ENCODE measurements at places on chromosomes 7 and 10.
A peak's percentile ranks its signal among the peaks of the same experiment; 100 is the strongest.

DNA sequence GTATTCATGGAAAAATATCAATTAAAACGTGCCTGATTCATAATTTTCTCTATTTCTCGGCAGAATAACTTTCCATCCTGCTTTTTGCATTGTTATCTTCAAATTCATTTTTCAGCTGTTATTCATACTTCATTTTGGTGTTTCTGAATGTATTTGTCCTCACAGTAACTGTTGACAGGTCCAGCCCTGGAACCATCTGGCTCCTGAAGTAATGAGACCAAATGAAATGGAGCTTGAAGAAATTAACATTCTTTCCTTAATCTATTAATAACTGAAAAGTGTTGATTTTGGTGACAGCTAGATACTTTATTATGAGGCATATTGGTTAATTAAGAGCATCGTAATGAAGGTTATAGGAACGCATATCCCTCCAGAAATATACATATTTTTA lies 257.0 kb upstream of the MINDY3 start:
- no peak for DNase-seq

DNA sequence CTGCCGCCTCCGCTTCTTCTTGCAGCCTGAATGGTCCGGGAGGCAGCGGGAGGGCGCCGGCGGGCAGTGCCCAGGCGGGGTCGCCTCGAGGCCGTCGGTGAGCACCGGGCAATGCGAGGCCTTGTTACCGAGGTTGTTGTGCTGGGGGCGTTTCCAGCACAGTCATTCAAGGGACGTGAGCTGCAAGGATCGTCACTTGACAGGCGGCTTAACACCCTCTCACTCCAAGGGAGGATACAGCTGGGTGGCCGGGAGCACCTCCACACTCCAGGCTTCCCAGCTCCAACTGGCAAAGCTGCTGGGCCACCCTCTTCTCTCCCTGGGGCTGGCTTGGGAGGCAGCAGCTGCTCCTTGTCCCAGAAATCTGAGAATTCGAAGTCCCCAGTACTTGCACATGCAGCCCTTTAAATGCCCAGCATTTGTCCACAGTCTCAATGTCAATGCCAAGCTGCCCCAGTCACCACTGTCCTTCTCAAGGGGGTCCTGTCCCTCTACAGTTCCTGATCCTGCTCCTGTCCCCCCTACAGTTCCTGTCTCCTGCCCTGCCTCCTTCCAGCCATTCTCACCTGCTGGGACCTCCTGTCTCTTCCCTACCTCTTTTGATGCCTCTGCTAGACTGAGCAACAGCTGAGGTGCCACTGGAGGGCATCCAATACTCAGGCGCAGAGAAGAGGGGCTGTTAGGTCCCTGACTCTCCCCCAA lies 4.4 kb upstream of the HOXA11 start:
- no peak for DNase-seq

DNA sequence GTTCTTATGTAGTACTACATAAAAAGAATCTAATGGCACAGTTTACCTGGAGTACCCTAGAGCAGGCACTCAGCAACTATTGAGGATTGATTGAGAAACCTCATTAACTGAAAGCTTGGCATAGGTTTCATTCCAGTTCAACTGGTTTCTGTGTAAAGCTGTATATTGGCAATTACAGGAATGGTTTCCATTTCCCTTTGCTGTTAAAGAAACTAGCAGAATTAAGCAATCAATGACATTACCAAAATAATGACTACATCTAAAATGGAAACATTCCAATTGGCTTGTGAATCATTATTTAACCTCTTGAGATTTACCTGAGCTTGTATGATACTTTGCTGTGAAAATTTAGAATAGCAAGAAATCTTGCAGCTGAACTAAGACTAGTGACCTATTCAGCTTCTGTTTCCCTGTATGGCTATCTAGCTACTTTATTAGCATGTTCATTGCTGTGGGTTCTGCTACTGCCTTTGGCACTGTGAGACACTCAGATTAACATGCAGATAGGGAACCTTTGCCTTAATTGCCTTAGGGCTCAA lies 33.5 kb upstream of the CADPS2 start:
- no peak for DNase-seq

- DNase-seq = no peak
Measured at GRCh38 chr10:63477927-63478326, 12.2 kb upstream of the JMJD1C start.

GRCh38 chr10:100209303-100209702 lies 20.1 kb downstream of the CHUK start:
- DNase-seq = no peak

GRCh38 chr7:30447466-30447865 lies 31.1 kb downstream of the NOD1 start:
- no peak for DNase-seq

GRCh38 chr7:108002726-108003598 lies at the start of gene LAMB1:
TSS of gene LAMB1 (minus strand) at chr7:108003161. CDS start at chr7:108002885, 276 bp downstream.
- no peak for DNase-seq

GRCh38 chr7:33299425-33299824 lies 170.1 kb downstream of the BBS9 start:
- DNase-seq = no peak

DNA sequence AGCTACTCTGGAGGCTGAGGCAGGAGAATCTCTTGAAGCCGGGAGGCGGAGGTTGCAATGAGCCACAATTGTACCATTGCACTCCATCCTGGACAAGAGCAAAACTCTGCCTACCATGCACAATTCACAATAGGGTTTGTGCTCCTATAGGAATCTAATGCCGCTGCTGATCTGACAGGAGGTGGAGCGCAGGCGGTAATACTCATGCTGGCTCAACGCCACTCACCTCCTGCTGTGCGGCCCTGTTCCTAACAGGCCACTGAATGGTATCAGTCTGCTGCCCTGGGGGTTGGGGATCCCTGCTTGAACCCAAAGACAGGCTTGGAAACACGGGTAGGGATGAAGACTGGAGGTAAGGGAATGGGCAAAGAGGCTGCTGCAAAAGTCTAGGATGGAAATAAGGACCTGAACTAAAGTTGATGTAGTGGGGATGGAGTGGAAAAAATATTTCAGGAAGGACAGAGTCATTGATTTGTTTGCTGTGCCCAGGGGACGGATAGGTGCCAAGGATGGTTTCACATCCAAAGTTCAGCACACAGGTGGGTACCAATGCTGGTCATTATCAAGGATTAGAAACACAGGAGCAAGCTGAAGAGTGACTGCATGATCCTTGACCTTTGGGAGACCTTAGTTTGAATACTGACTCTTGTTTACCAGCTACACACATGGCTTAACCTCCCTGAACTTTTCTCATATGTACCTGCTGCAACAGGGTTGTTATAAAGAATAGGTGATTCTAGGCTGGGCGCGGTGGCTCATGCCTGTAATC lies 2.2 kb downstream of the MRPS17 start:
- no peak for DNase-seq

- DNase-seq = no peak
Measured at GRCh38 chr7:133124974-133125373, 43.1 kb upstream of the CHCHD3 start.

DNA sequence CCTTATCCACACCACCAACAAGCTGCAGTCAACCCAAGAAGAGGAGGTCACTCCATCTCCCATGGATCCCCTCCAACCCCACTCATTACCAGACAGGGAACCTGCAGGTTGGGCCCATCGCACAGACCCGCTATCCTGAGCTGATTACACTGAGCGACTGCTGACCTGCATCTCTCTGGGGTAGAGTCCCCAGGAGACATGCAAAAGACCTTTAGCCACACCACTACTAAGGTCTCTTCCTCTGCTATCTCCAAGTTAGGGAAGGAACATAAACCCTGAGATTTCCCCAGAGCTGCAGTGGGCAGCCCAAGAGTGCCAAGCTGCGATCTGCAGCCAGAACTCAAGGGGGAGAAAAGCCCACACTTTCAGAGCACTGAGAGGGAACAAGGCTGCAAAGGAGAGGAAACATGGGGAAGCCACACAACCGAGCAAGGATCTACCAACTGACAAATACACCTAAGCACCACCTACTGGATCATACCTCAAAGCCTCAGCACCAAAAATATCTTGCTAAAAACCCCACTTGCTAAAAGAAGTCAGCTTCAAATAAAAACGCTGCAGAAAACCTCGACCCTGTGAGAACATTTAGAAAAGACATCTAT lies 298.2 kb downstream of the SORCS1 start:
- DNase-seq = no peak

GRCh38 chr10:34544400-34544799 lies 270.7 kb downstream of the PARD3 start:
- no peak for DNase-seq

DNA sequence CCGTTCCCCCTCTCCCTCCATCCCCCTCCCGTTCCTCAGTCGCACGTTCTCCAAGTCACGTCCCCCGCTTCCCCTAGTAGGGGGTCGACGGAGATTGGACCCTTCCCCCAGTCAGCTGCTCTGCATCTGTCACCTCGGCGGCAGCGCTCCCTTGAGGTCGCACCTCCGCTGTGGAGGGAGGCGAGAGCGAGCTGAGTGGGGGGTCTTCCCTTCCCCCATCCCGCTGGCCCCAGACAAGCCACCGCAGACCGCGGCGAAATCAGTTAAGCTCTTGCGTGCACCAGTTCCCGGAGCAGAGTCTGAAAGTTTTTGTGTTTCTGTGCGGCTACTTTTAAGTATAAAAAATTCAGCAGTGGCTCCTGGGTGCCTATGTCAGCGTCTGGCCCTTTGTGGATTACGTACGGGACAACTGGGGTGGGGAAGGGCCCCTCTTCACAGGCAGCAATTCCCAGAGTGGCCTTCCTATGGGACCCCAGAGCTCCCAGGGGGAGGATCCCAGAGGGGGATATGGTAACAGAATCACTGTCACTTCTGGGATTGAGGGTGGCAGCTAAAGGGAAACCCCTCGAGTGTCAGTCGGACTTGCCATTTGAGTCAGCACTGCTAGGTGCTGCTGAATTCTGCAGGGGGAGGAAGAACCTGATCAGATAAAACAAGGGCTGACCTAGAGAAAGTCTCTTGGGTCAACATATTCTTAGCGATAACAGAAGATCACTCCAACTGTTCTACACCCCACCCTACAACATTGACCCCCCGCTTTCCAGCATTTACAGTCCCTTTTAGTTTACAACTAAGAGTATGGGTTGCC lies 12.5 kb upstream of the DDIT4 start:
- DNase-seq = peak; percentile 17

DNA sequence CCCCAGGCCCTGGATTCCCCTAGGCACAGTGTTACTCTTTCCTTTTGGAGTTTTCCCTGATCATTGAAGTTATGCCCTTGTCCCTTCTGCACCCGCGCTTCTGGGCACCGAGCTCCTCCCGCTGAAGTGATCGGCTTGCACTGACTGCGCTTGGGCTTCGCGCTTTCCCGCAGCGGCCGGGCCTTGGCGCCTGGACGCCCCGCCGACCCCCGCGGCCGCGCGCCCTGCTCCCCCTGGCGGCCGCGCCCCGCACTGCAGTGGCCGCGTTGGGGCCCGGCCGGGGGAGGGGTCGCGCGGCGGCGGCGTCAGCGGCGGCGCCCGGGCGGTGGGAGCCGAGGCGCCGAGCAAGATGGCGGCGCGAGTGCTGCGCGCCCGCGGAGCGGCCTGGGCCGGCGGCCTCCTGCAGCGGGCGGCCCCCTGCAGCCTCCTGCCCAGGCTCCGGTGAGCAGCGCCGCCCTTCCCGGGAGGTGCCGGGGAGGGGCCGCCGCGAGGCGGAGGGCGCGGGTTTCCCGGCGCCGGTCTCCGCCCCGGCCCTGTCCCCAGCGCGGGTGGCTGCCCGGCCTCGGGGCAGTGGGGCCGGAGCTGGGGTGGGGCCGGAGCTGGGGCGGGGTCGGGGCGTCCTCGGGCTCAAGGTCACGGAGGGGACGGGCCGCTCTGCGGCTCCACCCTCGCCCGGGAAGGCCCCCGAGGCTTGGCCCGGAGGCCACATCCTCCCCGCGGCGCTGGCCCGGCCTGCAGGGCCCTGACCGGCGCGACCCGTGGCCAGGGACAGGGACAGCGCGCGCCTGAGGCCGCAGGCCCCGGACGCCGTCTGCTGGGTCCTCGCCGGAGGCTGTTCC lies at the start of gene NIPSNAP2:
TSS of gene NIPSNAP2 (plus strand) at position 325 of the 839 bp plus-strand sequence. CDS start at position 350, 25 bp downstream.
- peak; percentile 48 for DNase-seq

- no peak for DNase-seq
Measured at GRCh38 chr7:141708351-141708750, at the start of gene WEE2. TSS of gene WEE2 (plus strand) at chr7:141708353. CDS start at chr7:141708759, 406 bp downstream.

GRCh38 chr10:123912871-123913270 lies 21.3 kb upstream of the CPXM2 start:
- DNase-seq = no peak

GRCh38 chr7:43653891-43654504 lies 71.1 kb downstream of the STK17A start:
- DNase-seq = no peak
